ENCODE measurements at places on chromosomes 5 and 9.

GRCh38 chr5:124371111-124371706 is 375.2 kb downstream of the ZNF608 start:
- H3K4me1 ChIP-seq: no peaks in the 10 kb centered on the region
- no peak overlapping the region for H3K27ac ChIP-seq
- no peak overlapping the region for H3K4me3 ChIP-seq
- H3K27me3 ChIP-seq: no peaks in the 10 kb centered on the region
- no peaks in the 10 kb centered on the region for H3K36me3 ChIP-seq
- DNase-seq: no peak

DNA sequence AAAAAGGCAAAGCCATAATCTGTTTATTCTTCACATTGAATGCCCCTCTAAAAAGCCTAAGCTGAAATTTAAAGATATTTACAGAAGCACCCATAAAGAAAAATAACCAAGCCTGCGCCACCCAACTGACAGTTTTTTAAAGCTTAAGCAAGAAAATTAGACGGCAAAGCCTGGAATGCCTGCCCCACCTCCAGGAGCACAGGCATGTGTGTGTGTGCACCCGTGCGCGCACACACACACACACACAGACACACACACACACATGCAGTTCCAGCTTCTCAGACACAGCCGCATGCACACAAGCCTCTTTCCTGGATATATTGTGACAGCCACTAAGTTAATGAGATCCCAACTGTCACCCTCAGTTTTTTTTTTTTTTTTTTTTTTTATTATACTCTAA is 88.2 kb downstream of the FRMD3 start:
- no peak overlapping the region for H3K27ac ChIP-seq
- no peaks in the 10 kb centered on the region for H3K4me1 ChIP-seq
- H3K4me3 ChIP-seq: no peak overlapping the region

GRCh38 chr5:154370813-154371212 is 75.0 kb upstream of the SAP30L start:
- H3K36me3 ChIP-seq: no peaks in the 10 kb centered on the region
- no peaks in the 10 kb centered on the region for H3K27me3 ChIP-seq
- DNase-seq: no peak
- no peak overlapping the region for H3K27ac ChIP-seq
- H3K4me1 ChIP-seq: peaks cover 4% of the 10 kb centered on the region
- no peak overlapping the region for H3K4me3 ChIP-seq

- no peak overlapping the region for H3K27ac ChIP-seq
- no peak for DNase-seq
- H3K4me3 ChIP-seq: no peak overlapping the region
- peaks cover 7% of the 10 kb centered on the region for H3K4me1 ChIP-seq
- no peaks in the 10 kb centered on the region for H3K27me3 ChIP-seq
Measured at GRCh38 chr5:113218200-113218599, 216.6 kb downstream of the TSSK1B start.

- no peaks in the 10 kb centered on the region for H3K4me1 ChIP-seq
- H3K27ac ChIP-seq: no peak overlapping the region
Measured at GRCh38 chr9:19288081-19288480, 57.6 kb downstream of the DENND4C start.

GRCh38 chr5:109278141-109278540 is 131.6 kb downstream of the PJA2 start:
- no peaks in the 10 kb centered on the region for H3K4me1 ChIP-seq
- H3K36me3 ChIP-seq: no peaks in the 10 kb centered on the region
- no peak overlapping the region for H3K4me3 ChIP-seq
- DNase-seq: no peak
- H3K27me3 ChIP-seq: no peaks in the 10 kb centered on the region

DNA sequence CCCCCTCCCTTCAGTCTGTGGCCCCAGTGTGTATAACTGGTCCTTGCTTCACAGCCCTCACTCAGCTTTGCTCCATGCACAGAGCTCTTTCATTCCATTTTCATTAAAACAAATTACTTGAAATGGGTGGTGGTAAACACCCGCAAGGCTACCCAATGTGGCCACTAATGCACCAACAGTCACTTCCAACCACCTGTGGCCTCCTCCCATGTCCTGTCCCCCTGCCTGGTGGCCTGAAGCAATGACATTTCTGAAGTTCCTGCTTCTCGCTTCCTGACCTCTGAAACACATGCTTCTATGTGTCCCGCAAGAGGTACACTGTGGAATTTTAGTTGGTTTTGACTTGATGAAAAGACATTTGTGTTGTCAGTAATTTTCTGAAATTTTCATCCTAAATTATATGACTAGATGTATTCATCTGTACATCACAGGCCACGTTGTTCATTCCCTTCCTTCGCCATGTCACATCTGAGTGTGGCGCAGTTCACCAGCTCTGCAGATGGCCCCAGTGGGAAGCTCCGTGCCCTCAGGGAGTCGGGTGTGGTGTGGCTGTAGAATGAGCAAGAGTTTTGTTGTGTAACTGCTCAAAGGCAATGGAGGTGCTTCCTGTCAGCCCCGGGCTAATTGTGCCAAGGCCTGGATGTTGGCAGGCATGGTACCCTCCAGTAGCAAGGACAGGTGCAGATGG is 9.6 kb downstream of the ROPN1L start:
- DNase-seq: no peak
- no peaks in the 10 kb centered on the region for H3K27me3 ChIP-seq
- no peaks in the 10 kb centered on the region for H3K36me3 ChIP-seq
- H3K4me1 ChIP-seq: peaks cover 6% of the 10 kb centered on the region

GRCh38 chr5:12794476-12795332 is 890.5 kb upstream of the CTNND2 start:
- H3K27me3 ChIP-seq: no peaks in the 10 kb centered on the region
- H3K4me1 ChIP-seq: no peaks in the 10 kb centered on the region
- H3K36me3 ChIP-seq: no peaks in the 10 kb centered on the region
- DNase-seq: no peak

GRCh38 chr5:86865256-86865785 is 247.6 kb downstream of the COX7C start:
- no peak for DNase-seq
- peaks cover 1% of the 10 kb centered on the region for H3K4me1 ChIP-seq
- H3K36me3 ChIP-seq: no peaks in the 10 kb centered on the region
- no peak overlapping the region for H3K4me3 ChIP-seq

DNA sequence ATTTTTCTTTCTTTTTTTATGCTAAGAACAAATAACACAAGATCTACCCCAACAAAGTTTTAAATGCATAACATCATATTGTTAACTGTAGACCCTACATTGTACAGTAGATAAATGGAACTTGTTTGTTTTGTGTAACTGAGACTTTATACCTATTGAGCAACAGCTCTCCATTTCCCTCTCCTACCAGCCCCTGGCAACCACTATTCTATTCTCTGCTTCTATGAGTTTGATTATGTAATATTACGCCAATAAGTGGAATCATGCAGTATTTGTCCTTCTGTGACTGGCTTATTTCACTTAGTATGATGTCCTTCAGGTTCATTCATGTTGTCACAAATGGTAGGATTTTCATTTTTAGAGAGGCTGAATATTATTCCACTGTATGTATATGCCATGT is 308.2 kb upstream of the PRR16 start:
- no peaks in the 10 kb centered on the region for H3K4me1 ChIP-seq
- H3K27me3 ChIP-seq: no peaks in the 10 kb centered on the region
- no peak overlapping the region for H3K27ac ChIP-seq
- H3K4me3 ChIP-seq: no peak overlapping the region
- no peaks in the 10 kb centered on the region for H3K36me3 ChIP-seq

GRCh38 chr5:8828596-8829322 is 717.1 kb downstream of the SEMA5A start:
- H3K4me3 ChIP-seq: no peak overlapping the region
- H3K36me3 ChIP-seq: no peaks in the 10 kb centered on the region
- H3K4me1 ChIP-seq: no peaks in the 10 kb centered on the region
- H3K27me3 ChIP-seq: no peaks in the 10 kb centered on the region
- H3K27ac ChIP-seq: no peak overlapping the region
- DNase-seq: no peak

DNA sequence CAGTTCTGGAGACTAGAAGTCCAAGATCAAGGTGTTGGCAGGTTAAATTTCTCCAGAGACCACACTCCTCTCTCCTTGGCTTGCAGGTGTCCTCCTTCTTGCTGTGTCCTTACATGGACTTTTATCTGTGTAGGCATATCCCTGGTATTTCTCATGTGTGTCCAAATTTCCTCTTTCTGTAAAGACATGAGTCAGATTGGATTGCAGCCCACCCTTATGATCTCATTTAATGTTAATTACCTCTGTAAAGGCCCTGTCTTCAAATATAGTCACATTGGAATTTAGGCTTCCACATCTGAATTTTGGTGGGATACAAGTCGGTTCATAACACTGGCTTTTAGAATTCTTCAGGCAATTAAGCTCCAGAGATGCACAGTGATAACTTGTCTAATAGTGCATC is 322.2 kb upstream of the GRIA1 start:
- no peaks in the 10 kb centered on the region for H3K4me1 ChIP-seq
- H3K27me3 ChIP-seq: no peaks in the 10 kb centered on the region
